ENCODE measurements at places on chromosomes 3 and 15.

DNA sequence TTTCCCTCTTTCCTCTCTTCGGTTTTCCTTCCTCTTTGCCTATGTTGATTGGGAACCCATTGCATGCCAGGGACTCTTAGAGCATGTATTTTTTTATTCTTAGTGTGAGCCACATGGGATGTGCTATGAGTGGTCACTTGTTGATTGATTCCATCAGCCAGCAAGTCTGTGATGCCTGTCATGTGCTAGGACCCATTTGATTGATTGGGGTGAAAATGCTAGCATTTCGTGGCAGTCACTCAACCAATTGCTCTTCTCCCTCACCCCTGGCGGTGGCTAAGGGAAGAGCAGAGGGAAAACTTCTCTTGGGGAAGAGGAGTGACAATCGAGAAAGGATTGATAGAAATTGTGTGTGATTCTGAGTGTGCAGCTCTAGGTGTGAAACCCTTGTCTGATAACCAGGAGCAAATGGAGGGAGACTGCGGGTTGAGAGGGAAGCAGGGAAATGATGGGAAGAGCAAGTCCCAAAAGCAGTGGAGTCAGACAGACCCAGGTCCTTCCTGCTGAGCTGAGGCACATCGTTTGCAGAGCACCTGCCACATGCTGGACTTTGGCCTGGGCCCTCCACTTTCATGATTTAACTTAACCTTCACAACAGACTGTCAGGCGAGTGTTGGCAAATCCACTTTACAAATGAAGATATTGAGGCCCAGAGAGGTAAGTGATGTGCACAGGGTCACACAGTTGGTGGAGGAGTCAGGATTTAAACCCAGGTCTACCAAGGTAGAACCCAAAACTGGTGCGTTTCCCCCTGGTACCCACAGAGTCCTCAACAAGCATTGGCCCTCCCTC is 40.0 kb downstream of the SLC6A11 start:
- no peak for DNase-seq

GRCh38 chr3:40452562-40452875 is 4.6 kb upstream of the RPL14 start:
- DNase-seq: no peak

GRCh38 chr3:188491276-188491687 is 337.3 kb downstream of the LPP start:
- DNase-seq: no peak

DNA sequence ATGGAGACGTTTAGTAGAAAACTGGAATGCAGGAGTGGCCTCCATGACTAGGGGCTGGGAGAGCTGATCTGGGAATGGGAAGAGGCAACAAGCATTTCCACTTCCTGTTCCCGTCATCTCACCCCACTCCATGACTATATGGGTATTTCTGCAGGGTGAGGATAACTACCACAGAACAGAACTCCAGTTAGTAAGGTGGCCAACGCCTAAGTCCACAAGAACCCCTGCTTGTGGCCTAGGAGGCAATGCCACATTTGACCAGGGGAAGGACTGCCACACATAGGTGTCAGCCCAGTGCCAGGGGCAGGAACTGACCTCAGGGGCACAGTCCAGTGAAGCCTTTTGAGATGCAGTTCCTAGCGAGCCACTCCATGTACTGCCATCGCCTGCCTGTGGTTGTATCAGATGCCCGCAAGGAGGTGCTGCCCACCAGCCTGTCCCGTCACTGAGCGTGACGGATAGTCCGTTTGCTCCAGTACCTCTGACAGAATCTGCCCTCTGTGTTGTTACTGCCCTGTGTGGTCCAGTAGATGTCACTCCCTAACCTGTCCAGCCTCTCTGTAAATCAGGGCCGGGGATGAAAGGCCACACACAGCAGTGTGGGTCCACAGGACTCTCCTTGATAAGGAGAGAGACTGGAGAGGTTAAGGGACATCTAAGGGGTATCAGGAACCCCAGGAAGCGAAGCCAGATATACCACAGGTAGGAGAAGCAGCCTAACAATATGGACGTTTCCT is 3.5 kb upstream of the MTFMT start:
- no peak for DNase-seq

GRCh38 chr3:61157414-61157813 is 93.8 kb downstream of the FHIT start:
- DNase-seq: no peak

- no peak for DNase-seq
These were observed 190.6 kb upstream of the LRTM1 start for GRCh38 chr3:55118451-55118850.

Measured in stimulated activated CD8-positive, alpha-beta memory T cell treated with anti-CD3 and anti-CD28 coated beads, Interleukin-7, amount 100 ng/mL, for 1 hour (primary cell).